AG09309 (cell line): ENCODE measurements at places on chromosomes 1 and 21.
A peak's percentile ranks its signal among the peaks of the same experiment; 100 is the strongest.

GRCh38 chr1:161258439-161259344 lies at the start of gene PCP4L1:
Gene PCP4L1 (plus strand): TSS chr1:161258745. CDS start chr1:161258975, 230 bp downstream.
- no peak for DNase-seq

GRCh38 chr1:210248341-210248740 lies 15.7 kb downstream of the SERTAD4 start:
- no peak for DNase-seq

- no peak for DNase-seq
Observed at GRCh38 chr21:34705011-34705410, 36.2 kb downstream of the CLIC6 start.

GRCh38 chr1:89843273-89844130 lies 22.7 kb downstream of the LRRC8D start:
- no peak for DNase-seq

DNA sequence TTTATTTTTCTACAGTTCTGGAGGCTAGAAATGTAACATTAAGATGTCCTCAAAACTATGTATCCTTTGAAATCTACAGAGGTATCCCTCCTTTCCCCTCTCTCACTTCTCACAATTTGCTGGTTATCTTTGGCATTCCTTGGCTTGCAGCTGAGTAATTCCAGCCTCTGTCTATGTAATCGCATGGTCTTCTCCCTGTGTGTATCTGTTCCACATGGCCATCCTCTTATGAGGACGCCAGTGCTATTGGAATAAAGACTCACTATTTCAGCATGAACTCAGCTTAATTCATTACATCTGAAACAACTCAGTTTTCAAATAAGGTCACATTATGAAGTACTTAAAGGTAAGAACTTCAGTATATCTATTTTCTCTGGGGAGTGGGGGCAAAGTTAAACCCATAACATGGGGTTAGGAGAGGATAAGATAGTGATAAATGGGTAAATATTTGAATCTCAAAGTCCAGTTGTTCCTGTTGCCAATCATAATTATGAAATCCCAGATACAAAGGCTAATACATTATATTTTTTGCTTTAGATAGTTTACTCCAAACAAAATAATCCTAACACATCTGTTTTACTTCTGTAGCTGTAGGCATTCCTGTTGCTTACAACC lies 1290.8 kb downstream of the NCAM2 start:
- DNase-seq: no peak

GRCh38 chr1:165114022-165114888 lies 242.3 kb downstream of the LMX1A start:
- DNase-seq: no peak

GRCh38 chr1:185916861-185917260 lies 182.7 kb downstream of the HMCN1 start:
- no peak for DNase-seq

GRCh38 chr1:203072911-203073310 lies 12.9 kb downstream of the MYOG start:
- DNase-seq: peak; percentile 39

DNA sequence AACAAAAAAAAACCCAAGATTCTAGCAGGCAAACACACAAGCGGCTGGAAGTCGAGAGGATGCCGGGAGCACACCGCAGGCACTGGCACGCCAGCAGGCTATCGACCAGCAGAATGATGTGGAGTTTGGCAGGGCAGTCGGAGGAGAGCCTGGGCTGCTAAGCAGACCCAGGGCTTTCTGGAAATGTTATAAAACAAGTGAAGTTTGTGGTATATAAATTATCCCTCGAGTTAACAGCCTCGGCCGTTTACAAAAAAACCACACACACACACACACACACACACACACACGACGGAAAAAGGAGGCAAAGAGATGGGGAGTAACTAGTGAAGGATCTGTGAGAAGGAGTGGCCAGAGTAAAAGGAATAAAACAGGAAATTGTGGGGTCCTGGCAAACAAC lies 87.2 kb upstream of the IVNS1ABP start:
- peak; percentile 29 for DNase-seq

DNA sequence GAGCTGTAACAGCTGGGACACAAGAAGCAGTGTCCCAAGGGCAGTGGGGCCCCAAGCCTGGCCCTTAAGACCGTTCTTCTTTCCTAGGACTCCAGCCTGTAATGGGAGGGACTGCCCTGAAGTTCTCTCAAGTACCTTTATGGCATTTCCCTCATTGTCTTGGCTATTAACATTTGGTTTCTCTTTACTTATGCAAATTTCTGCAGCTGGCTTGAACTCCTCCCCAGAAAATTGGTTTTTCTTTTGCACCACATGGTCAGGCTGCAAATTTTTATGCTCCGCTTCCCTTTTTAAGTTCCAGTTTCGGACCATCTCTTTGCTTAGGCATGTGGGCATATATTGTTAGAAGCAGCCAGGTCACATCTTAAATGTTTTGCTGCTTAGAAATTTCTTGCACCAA lies 3.1 kb upstream of the MROH9 start:
- DNase-seq: no peak

DNA sequence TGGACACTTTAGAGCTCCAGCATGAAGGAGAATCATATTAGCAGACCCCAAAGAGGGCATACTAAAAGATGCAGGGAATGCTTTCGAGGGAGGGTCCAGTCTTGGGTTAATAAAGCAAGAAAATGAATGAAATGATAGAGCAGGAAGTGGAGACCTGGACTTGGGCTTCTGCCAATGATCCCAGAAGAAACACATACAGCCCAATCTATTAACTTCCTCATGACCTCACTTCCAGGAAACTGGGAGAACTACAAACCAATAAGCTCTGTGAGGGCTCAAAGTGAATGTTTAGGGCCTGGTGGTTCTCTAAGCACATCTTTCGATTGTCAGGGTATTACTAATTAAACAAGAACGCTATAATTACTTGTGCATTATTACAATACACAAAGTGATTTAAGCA lies 53.6 kb upstream of the SSX2IP start:
- no peak for DNase-seq

- peak; percentile 4 for DNase-seq
Observed at GRCh38 chr1:209490013-209490412, 93.5 kb upstream of the CAMK1G start.

DNA sequence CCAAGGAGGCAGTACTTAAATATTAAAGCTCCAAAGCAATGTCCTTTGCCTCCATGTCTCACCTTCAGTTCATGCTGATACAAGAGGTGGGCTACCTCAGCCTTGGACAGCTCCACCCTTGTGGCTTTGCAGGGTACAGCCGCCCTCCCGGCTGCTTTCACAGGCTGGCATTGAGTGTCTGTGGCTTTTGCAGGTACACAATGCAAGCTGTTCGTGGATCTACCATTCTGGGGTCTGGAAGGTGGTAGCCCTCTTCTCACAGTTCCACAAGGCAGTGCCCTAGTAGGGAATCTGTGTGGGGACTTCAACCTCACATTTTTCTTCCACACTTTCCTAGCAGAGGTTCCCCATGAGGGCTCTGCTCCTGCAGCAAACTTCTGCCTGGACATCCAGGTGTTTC lies 324.8 kb downstream of the COL11A1 start:
- no peak for DNase-seq

GRCh38 chr1:115705085-115705951 lies 63.2 kb downstream of the CASQ2 start:
- no peak for DNase-seq

GRCh38 chr1:92485381-92486250 lies 1.1 kb downstream of the GFI1 start:
- DNase-seq: no peak

- DNase-seq: no peak
Observed at GRCh38 chr1:198929111-198929604, 290.3 kb downstream of the PTPRC start.

GRCh38 chr1:38533772-38534472 lies 325.6 kb downstream of the RRAGC start:
- DNase-seq: no peak

DNA sequence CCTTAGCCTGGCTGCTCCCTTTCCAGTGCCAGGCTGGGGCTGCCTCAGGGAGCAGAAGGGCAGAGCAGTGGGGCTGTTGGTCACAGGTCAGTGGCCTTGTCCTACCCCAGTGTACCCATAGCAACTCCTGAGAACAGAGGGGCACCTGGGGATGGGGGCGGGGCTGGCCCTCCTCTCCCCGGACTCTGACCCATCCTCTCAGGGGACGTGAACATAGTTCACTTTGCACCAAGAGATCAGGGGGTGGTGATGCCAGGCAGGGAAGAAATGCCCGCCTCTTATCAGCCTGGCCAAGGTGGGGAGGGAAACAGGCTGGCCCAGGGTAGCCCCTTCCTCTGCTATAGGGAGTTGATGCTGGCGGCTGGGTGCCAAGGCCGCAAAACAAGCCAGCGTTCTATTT lies 4.9 kb downstream of the ETNK2 start:
- DNase-seq: no peak

GRCh38 chr1:42955311-42956063 lies 3.2 kb downstream of the SLC2A1 start:
- DNase-seq: no peak

GRCh38 chr21:41091616-41092015 lies 76.3 kb upstream of the BACE2 start:
- no peak for DNase-seq

DNA sequence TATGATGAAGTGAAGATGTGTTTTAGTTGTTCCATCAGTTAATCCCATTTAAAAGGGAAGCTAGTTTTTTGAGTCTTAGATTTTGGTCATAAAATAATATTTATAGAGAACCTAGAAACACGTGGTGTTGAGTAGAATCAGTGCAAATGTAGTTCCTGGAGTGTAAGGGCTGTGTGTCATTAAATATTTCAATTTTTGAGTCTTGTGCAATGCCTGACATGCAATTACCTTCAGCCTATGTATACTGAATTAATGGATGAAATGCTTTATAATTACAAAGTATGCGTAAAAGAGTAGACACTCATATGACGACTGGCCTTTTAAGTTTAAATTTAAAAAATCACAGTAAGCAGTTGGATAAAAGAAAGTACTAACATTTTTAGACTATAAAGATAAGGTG lies 75.0 kb downstream of the NEK7 start:
- no peak for DNase-seq

DNA sequence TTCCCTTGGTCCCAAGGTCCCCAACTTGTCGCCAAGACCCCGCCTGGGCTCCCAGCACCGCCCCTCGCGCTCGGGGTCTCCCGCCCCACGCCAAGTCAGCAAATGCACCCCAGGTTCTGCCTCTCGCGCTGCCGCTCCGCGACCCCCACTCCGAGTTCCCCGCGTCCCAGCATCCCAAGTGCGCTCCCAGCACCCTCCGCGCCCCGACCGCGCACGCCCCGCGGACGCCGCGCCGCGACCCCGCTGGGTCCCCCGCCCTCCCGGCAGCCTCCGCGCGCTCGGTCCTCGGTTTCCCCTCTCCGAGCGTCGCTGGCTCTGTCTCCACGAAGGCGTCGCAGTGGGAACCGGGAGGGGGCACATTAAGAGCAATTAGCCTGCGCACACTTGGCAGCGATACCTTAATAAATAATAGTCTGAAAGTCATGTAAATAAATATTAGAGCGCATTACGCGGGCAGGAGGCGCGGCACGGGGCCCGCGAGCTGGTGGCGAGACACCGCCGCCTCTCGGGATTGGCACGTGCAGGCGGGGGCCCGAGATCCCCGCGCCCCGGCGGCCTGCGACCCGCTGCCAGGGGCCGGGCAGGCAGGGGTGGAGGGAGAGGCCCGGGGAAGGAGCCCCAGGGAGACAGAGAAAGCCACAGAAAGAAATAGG lies 75.9 kb downstream of the VWA5B1 start:
- DNase-seq: no peak

- DNase-seq: no peak
Observed at GRCh38 chr1:100995198-100995988, 30.2 kb downstream of the DPH5 start.

GRCh38 chr1:204262506-204263253 lies 48.9 kb upstream of the GOLT1A start:
- no peak for DNase-seq

DNA sequence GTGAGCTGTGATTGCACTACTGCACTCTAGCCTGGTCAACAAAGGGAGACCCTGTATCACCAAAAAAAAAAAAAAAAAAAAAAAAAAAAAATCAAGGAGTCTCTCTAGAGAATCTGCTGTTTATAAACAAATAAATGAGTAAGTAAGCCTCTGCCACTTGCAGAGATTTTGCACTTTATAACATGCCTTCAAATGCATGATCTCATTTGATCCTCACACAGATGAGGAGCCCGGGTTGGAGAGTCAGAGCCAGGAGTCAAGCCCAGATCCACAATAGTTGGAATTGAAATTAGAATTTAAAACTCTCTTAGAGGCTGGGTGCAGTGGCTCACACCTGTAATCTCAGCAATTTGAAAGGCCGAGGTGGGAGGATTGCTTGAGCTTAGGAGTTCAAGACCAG lies 4.0 kb downstream of the PRELP start:
- DNase-seq: no peak

DNA sequence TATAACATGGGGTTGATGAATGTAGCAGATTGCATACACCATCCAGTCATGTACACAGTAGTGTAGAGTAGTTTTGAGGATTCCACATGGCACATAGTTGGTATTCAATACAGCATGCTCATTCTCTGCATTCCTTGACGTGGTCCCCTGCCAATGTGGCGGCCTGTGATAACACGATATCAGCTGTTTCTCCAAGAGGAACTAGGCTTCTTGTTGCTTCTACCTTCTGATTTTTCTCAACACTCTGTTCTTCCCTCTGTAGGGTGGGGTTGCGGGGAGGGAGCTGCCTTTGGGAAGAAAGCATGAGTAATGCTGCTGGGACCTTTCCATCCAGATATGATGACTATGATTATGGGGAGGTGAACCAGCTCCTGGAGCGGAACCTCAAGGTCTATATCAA lies 19.4 kb downstream of the SESN2 start:
- DNase-seq: no peak

DNA sequence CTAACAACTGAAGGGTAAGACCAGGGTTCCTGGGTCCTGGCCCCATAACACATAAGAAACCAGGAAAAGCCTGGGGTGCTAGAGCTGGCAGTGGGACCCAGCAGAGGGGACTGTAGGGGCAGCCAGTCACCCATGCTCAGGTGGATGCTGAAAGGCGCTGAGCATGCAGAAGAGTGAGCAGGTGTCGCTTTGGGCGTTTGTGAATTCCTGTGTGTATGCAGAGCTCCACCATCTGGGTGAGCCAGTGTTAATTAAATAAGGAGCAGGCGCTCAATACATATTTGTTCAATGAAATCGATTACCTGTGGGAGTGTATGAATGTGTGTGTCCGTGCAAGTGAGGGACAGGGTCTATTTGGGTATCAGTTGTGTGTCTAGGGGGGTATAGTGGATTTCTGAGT lies 499 bp downstream of the C1QA start:
- no peak for DNase-seq

GRCh38 chr1:57492586-57493226 lies 68.8 kb upstream of the DAB1 start:
- DNase-seq: no peak
